ENCODE measurements at places on chromosomes 3 and 15. TPM values are rescaled to one million over a fixed set of nuclear protein-coding genes. Genes with fewer than 3 reads are reported as not detected.

Gene GRIP2
- total RNA-seq: not detected

Gene SLC22A14
- 0.13 TPM for total RNA-seq

Gene ZMYND10
- 0.13 TPM for total RNA-seq

Gene ITIH1
- not detected for total RNA-seq

Gene TOMM70
- 68.9 TPM for total RNA-seq

Gene GOLGA8M
- not detected for total RNA-seq

Gene KCNAB1
- total RNA-seq: 0.40 TPM

Gene FBXW12
- total RNA-seq: not detected

Gene SV2B
- not detected for total RNA-seq
